Effector memory CD4-positive, alpha-beta T cell (primary cell): ENCODE measurements at places on chromosomes 12 and 14.

DNA sequence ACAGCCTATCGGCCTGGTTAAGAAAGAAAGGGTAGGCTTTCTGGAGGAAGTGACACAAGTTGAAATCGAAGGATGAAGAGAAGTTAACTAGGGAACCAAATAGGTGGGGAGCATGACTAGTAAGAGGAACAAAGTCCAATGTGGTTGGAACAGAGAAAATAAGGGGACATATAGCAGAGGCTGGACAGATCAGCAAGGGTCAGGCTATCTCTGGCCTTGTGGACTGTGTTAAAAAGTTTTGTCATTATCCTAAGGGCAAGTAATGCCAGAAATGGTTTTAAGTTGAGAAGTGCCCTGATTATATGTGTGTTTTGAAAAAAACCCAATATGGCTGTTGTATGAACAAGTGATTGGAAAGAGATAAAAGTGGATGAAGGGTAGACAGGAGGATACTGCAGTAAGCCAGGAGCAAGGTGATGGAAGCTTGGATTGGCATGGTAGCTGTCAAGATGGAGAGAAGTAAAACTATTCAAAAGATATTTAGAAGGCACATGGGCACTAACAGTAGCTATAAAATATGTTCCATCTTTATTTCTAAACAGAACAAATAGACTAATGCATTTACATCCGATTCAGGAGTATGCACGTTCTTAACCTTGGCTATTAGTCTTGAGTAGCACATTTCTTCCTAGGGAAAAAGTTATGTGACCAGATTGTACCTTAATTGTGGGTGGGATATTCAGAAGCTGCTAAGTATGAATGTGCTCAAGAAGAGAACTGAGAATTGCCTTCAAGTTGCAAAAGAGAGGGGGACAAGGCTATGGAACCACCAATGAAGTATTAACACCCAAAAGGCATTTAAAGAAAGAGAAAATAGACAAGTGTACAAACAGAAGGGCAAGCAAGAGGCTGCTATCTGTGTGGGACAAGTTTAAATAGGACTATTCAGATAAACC, 46.8 kb upstream of the OR5AU1 start:
- no peak for DNase-seq

DNA sequence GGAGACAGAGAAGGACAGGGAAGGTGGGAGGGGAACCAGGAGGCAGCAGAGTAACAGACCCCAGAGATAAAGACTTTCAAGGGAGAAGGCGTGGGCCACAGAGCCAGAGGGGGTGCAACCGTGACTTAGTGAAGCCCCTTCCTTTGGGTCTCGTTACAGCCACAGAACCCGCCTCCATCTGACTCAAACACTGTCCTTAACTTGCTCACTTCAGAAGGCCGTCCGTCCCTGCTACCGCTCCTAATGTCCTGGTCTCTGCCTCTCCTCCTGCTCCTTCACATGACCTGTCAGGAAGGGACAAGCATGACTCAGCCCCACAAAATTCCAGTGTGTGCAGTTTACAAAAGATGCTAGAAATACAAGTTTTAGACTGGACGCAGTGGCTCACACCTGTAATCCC, 18.0 kb downstream of the RIMBP2 start:
- no peak for DNase-seq

- DNase-seq, result no peak
Observed at GRCh38 chr12:13691598-13691997, 289.8 kb downstream of the GRIN2B start.

GRCh38 chr12:120688527-120689071, 1.6 kb downstream of the MLEC start:
- DNase-seq, result no peak

DNA sequence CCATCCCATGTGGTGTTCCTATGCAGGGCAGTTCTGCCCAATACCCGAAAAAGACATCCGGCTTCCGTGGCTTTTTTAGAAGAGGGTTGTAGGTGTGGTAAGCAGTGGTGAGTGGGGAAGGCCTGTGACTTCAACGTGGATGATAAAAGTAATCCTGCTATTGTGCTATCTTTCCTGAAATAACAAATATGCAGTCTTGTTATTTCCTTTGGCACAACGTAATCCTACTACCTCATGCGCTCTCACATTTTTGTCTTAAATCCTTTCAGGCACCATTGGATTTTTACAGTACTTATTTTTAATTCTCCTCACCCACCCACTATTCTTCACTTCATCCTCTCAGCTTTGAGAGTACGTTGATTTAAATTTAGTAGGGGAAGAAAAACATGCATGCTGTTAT, 96.8 kb downstream of the IPO8 start:
- no peak for DNase-seq

- DNase-seq, result no peak
Observed at GRCh38 chr12:57119294-57120085, 8.3 kb upstream of the STAT6 start.

DNA sequence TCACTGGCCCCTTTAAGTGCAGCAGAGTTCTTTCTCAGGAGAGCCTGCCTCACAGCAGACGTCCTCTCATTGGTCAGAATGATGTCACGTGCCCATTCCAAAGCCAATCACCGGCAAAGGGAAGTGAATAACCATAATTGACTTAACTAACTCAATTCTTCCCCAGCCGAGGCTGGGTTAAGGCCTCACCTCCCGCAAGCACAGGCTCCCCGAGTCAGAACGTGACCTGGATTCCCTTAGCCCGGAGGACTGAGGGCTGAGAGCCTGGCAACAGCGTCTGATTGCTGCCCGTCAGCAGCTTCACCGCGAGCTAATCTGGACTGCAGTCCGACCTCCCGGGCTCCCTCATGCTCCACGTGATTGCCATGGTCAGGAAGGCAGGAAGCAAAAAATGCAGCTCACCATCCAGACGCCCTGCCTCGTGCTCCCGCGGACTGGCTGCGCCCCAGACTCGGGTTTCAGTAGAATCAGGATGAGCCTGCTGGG, 92.1 kb upstream of the FZD10 start:
- DNase-seq, result no peak

GRCh38 chr14:79424462-79424861, 786.8 kb downstream of the DIO2 start:
- DNase-seq, result no peak

DNA sequence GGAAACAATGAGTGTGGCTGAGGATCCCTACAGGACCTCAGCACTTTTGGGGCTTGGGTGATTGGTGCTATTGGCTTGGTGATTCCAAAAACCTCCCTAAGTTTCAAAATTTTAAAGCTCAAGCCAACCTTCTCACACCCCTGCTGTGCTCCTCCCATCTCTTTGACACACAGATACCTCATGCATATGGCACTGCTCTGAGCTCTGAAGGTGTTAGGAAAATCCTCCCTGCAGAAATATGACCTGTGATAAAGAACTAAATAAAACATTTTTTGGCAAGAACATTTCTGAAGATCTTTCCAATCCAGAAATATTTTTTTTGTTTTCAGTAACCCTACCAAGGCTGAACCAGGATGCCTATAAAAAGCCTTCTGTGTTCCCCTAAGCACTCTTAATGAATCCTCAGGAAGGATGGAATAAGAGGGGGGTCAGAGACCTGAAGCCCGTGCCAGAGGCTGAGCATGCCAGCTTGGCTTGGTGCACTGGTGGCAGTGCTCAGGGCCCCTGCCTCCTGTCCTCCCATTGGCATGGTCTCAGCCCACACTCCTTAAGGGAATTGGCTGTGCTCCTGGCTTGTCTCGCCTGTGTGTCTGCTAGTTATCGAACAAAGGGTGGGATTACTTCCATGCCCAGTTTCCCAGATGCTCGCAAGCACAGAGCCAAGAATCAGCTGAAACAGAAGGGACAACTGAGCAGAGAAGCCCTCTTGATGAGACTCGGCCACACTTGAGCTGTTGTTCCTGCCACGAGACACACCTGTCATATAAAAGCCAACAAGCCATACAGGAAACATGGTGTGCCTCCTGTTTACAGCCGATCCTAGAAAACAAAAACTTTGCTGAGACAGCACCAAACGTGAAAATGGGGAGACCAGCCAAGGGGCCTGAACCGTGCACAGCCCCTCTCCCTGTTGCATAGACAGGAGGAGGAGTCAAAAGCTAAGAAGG, 132.7 kb upstream of the EEA1 start:
- DNase-seq, result no peak

DNA sequence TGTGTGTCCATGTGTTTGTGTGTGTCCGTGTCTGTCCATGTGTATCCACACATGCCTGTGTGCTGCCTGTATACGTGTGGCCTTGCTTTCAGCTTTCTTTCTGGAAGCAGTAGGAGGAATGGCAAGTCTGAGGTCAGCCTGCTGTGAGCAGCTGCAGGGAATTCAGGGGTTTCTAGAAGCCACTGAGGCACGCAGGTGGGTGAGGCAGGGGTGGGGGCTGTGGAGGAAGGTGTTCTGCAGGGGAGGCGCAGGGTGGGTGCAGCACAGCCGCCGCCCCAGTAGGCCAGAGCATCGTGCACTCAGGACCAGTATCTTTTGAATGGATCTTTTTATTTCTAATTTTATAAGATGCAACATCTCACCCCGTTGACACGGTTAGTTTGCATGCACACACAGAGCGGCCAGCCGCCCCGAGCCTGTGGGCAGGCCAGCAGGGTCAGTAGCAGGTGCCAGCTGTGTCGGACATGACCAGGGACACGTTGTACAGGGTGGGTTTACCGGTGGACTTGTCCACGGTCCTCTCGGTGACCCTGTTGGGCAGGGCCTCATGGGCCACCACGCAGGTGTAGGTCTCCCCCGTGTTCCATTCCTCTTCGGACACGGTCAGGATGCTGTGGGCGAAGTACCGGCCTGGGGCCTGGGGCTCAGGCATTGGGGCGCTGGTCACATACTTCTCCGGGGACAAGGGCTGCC, 327.7 kb downstream of the TMEM121 start:
- no peak for DNase-seq

- no peak for DNase-seq
Observed at GRCh38 chr14:91883753-91884152, 16.4 kb upstream of the TC2N start.

- no peak for DNase-seq
Observed at GRCh38 chr12:68481181-68481941, 129.3 kb upstream of the RAP1B start.

DNA sequence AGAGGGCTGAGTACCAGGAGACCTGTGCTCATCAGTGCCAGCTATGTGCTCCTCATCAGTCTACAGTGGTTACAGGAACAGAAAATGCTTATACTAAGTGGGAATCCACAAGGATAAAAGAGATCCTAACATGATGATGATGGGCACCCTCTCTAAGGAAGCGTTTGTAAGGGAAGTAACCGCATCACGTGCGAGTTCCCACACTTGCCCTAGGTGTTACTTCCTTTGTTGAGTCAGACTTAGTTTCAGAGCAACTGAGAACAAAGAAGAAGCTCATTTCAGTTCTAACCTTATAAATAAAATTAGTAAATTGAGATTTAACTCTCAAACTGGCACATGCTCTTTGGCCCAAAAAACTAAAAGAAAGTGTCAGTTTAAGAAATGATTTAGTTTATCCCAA, 956.4 kb upstream of the TMEM132C start:
- DNase-seq, result no peak

- DNase-seq, result no peak
Observed at GRCh38 chr12:68633614-68634558, 23.2 kb downstream of the RAP1B start.

DNA sequence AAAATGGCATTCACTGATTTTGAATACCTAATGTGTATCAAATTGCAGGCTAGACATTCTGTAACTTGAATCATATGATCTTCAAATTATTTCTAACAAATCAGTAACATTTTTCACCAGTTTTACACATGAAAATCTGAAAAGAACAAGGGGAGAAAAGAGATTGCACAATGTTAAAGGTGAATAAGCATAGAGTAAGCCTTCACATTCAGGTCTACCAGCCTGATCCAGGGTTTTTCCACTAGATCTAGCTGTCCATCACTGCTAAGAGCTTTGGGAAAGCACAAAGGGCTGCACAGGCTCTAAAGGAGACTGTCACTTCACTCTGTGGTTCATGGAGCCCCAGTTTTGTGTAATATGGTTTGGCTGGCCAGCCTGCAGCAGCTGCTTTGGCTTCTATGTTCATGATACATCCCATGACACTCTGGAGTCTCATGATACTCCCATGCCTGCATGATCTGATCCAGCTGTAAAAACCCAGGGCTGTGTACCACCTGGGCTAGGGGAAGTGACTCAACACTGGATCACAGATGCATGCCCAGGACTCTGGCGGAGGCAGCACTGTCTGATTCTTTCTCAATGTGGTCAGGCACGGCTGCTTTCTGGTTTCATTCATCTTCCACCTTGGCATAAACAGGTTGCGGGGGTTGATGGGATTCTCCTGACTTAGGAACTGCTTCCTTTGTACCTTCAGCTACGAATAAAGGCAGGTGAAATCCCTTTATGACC, 859.7 kb downstream of the GALC start:
- DNase-seq, result no peak

DNA sequence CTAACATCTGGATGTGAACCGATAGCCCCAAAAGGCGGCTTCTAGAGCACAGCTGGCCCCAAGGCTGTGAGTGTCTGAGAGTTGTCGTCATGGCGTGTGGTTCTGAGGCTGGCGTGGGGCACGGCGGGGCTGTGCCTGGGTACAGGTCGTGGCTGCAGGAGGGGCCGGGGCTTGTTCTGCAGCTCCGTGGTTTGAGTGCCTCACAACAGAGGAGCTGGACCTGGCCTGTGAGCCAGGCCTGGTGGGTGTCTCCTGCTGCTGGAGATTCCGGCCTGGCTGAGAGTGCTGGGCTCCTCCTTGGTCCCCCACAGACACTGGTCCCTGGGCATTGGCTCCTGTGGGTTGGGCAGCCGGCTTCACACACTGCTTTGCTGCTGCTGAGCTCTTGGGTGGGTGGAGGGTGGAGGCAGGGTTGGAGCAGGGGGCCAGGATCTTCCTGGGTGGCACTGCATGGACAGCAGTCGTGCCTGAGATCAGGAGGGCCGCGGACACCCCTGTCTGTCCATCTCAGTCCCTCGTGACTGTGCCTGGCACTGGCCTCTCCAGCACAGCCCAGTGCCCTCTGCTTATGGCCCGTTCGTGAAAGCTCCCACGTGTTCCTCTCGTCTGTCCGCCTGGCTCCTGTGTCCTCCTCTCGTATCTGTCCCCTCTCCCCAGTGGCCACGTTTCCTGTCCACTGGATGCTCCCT, 31.8 kb upstream of the TEX22 start:
- no peak for DNase-seq

DNA sequence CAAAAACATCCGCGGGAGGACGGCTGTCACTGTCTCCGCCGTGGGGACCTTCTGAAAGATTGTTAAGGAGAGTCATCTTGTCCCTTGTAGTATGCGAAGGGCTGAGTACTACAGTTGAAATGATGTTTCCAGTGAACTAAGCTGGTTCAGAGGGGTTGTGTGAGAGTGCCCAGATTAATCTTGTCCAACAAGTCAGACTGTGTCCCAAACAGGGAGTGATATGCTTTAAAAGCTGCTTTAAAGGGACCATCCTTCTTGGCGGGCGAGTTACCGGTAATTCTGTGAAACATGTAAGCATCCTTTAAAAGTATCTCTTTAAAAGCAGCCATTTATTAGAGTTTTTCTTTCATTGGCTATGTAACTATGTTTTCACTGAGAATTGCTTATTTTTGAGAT, 1.1 kb downstream of the WDR20 start:
- no peak for DNase-seq

- no peak for DNase-seq
Observed at GRCh38 chr12:68327896-68328295, 4.3 kb downstream of the MDM1 start.

DNA sequence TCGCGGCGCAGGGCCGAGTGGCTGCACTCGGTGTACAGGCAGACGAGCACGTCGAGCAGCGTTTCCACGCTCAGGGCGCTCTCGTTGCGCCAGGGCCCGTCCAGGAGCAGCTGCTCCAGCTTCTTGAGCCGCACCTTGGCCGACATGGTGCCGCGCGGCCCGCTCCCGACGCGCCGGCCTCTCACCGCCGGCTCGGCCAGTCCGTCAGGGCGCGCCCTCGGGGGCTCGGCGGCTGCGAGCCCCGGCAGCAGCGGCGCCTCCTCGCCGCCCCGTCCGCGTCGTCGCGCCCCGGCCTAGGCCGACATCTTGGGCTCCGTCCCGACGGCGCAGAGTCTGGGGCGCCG, 349 bp downstream of the CDC42BPB start:
- DNase-seq, result no peak
